ENCODE measurements at places on chromosomes 7 and 10.
A peak's percentile ranks its signal among the peaks of the same experiment; 100 is the strongest.

- no peak for DNase-seq
These were observed 85.1 kb downstream of the MGMT start for GRCh38 chr10:129552119-129552518.

DNA sequence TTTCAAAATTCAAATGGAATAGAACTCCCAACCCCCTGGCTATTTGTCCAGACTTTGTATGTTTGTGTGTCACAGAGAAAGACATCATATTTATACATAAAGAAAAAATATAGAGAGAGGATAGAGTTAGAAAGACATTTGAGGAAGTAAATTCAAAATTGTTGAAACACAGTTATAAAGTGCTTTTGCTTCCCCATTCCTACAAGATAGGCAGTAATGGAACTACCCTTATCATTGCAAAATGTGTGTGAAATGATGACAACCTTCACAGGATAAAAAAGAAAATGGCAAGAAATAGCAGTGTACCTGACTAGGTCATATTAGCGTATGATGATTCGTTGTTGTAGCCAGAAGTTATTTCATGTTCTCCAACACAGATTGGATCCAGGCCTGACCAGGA lies 63.1 kb downstream of the FZD1 start:
- no peak for DNase-seq

DNA sequence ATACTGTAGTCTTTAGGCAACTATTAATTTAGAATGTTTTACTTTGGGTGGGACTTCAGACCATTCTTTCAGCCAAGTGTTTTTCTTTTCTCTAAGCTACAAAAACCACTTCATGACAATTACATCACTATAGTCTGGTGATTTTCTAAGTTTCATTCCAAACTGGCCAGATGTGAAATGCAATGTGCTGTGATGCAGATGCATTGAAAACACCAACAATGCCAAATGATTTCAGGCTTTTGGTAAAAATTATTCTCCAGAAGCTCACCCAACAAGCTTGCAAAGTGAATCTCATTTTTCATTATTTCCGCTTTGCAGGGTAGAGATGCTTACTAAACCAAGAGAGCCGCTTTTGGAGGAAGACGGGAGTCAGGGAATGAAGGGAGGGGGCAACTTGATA lies 118.4 kb upstream of the ANK3 start:
- no peak for DNase-seq

DNA sequence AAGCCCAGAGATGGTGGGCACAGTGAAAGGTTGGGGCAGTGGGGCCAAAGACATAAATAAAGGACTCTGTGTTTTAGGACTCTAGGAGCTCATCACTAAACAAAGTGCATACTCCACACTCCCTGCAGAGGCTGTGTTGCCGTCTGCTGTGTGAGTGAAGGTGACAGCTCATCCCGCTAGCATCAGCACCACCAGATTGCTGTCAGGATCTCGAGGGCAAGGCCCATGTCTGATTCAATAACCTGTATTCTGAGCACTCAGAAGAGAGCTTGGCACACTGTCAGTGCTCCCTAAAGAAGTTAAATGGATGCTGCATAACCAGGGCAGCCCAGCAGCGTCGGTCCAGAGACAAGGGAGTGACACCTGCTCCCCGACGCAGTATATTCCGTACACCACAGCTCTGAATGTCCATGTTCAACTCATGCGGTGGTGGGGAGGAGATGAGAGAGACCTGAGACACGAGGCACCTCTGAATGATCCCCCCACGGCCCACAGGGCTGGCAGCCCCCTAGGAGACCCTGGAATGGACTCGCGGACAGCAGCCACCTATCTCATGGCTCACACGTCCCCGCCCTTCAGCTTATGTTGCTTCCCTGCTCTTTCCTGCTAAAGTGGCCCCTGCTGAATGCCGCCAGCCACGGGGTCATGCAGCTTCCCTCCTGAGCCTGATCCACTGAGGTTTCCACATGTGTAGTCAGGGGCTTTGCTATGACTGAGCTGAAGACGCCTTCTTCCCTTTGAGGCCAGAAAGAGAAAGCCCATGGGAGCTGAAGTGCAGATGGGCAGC lies 132.7 kb upstream of the KCNMA1 start:
- no peak for DNase-seq

- DNase-seq = no peak
These were observed 14.0 kb upstream of the AKR1E2 start for GRCh38 chr10:4812046-4812445.

GRCh38 chr7:132558815-132559214 lies 17.5 kb downstream of the PLXNA4 start:
- DNase-seq = no peak

- no peak for DNase-seq
These were observed 228.1 kb downstream of the FZD1 start for GRCh38 chr7:91492317-91492716.

DNA sequence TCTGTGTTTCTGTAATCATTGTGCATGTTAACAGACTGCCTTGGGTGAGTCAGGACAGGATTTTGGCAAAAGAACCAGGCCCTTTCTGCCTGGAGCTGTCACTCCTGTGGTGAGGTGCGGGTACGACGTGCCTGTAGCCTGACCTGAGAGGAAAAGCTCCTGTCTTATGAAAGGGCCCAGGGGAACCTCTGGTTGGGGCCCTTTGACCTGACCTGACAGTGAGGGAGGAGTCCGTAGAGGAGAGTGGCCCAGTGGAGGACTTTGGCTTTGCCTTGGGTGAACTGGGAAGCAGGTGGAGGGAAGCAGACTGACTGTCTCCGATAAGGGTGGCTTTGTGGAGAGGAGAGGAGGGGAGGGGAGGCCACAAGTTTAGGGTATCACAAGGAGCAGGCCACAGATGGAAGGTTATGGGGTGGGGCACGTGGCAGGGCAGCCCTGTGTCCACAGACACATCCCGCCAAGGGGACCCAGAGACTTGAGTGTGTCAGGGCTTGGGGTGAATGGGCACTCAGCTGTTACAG lies 6.9 kb downstream of the PFKP start:
- DNase-seq = no peak

- DNase-seq = no peak
These were observed 103.5 kb upstream of the RET start for GRCh38 chr10:42973411-42973810.

DNA sequence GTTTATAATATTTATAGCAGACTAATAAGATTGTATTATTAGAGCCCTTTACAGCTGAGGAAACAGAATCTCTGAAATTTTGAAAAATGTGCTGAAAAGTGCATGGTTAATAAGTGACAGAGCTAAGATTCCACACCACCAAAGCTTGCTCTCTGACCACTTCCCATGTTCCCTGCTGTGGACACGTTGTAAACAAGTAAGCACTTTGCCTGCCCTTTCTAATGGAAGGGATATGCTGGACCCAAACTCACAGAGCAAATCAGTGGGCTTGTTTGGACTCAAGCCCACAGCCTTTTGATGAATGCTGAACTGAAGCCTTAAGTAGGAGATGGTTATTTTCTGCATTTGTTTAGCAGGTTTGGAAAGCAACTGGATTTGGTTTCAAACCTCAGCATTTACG lies 214.0 kb upstream of the TMEM72 start:
- no peak for DNase-seq

DNA sequence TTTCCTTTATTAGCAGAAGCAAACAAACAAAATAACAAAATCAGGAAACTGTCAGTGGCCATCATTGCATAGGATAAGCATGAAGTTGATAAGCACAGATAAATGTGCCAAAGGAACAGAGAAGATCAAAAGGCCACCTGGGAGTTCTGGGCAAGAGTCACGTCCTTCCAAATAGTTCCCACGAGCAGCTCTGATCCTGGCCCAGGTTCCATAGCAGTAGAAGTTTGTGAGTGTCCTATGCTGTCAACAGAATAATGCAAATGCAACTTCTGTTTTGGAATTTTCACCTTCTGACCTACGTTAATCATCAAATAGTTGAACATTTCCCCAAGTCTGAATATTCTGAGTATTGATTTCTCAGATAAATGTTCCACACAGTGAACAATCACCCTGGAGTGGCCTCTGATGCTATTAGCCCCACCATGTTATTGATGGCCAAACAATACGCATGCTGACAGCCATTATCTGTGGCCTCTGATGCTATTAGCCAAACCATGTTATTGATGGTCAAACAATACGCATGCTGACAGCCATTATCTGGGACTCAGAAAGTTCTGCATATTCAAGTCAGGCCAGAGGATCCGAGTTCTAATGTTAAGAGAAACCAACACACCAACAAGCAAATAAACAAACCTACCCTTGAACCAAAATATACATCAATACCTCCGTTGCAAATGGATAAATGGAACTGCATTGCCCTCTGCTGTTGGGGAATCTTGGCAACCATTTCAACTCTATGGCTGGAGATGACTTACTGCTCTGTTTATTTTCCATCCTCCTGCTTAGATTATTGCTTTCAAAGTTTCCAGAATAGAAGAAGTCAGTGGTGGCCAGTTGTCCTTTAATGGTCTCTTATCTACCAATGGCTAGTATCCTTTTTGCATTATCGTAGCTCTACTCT lies 63.3 kb downstream of the MRC1 start:
- DNase-seq = no peak

DNA sequence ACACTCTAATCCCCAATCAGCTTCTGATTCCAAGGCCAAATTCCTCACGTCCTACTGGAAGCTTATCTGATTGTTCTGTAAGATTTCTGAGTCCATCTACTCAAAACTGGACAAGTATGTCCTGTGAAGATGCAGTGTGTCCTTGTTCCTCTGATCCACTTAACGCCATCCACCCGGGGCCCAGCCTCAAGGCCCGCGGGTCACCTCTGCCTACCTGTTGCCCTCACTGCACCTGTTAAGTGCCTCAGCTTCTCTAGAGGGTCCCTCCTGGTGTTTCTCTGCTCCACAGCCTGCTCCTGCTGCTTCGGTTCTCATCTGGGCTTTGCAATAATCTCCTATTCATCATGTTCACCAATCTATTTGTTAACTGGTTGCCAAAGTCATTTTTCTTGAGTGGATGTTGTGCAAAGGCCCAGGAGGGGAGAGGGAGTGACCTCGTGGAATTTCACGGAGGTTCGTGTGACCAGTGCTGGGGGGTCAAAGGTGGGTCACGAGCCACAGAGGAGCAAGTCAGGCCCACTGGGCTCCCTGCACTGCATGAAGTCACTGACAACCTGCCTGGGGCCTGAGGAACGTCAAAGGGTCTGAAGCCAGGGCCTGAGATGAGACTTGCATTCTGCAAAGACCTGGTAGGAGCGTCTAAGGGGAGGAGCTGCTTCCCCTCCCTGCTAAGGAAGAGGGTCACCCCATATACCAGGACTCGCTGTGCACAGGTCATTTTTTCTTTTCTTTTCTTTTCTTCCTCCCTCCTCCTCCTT lies 338.1 kb downstream of the WDR37 start:
- DNase-seq = no peak

GRCh38 chr10:71963351-71964097 lies 671 bp upstream of the CHST3 start:
- DNase-seq = no peak

GRCh38 chr10:28411648-28412047 lies 108.8 kb upstream of the MPP7 start:
- DNase-seq = peak; percentile 53

DNA sequence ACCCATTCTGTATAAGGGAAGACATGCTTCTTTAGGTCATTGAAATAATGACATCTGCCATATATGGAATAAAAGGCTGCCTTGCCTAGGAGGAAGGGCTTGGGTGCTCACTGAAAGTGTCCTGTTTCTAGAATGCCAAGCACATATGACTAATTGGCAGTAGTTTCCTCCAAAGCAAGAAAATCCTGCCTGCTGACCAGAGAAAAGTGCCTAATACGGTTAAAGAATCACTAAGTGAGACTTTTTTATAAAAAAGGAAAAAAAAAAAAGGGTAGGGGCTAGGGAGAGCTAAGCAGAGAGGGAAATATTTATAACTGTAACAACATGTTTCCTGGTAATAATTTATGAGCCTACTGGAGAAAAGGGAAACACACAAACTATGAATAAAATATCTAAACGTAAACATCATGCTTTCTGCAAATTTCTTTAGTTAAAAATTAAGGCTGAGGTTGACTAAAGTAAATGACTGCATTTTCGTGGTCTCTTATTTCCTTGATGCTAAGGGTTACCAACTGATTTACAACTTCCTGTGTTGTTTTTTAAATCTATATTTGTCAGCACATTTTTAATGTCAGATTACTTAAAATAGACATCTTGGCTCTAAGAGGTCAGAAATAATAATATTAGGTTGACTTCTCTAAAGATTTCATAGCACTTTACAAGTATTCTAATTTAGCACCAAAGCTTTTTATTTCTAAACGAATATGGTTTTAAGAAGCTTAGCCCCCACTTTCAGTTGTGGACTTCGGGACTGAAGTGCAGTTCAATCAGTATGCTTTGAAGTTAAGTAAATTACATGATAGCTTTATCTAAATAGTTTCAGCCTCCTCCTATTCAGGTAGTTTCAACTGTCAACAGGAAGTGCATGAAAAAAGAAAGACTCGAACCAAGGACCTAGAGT lies 89.6 kb downstream of the CABCOCO1 start:
- DNase-seq = no peak

GRCh38 chr7:2114052-2114451 lies 118.7 kb downstream of the MAD1L1 start:
- no peak for DNase-seq

- no peak for DNase-seq
These were observed 80.8 kb downstream of the PTPRE start for GRCh38 chr10:127987467-127988380.

GRCh38 chr10:24239289-24240040 lies 30.5 kb downstream of the KIAA1217 start:
- DNase-seq = no peak

DNA sequence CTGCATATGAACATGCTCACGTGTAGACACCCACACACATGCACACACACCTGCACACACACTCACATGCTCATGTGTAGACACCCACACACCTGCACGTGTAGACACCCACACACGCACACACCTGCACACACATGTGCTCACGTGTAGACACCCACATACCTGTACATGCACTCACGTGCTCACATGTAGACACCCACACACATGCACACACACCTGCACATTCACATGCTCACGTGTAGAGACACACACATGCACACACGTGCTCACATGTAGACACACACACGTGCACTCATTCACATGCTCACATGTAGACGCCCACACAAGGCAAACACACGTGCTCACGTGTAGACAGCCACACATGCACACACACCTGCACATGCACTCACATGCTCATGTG lies 275.8 kb downstream of the PTPRN2 start:
- no peak for DNase-seq

GRCh38 chr7:47500103-47500563 lies 81.8 kb downstream of the TNS3 start:
- DNase-seq = no peak

GRCh38 chr7:44634839-44635591 lies 28.6 kb downstream of the OGDH start:
- DNase-seq = no peak

All from stimulated activated CD4-positive, alpha-beta T cell treated with anti-CD3 and anti-CD28 coated beads, Interleukin-1b, Interleukin-23, amount 100 ng/mL, for 48 hours (primary cell).